Mesendoderm (in vitro differentiated cells): ENCODE measurements at places on chromosomes 1 and 21.
A peak's percentile ranks its signal among the peaks of the same experiment; 100 is the strongest.

DNA sequence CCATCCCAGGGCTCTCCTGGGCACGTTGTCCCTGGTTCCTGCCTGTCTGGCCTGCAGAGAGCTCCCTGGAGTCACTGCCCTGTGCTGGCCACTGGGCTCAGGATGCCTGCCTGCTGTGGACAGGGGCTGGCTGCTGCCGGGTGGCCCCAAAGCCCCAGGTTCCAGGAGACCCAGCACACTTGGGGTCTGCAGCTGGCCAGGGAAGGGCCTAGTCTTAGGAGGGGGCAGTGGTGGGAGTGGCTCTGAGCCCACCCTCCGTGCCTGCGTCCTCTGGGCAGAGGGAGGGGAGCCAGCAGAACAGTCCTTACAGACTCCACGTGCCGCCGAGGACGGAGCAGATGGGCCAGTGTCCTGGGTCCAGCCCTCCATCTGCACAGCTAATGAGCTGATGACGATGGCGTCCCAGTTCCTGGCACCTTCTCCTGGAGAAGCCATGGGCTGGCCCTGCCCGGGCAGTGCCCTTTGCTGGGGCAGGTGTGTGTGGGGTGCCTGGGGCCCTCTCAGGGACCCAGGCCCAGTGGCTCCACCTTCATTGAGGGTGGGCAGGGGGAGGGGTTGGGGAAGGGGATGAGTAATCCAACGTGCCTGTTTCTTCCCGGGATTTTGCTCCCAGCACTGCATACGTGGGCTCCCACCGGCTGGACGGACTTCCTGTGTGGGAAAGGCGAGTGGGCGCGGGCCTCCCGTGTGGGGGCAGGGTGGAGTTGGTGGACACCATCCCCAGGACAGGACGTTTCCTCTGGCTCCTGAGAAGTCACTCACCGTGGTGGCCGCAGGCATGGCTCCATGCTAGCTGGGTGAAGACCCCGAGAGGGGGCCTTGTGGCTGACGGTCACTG is 6.8 kb upstream of the PLCH2 start:
- no peaks in the 10 kb centered on the region for H3K36me3 ChIP-seq
- DNase-seq: no peak
- no peaks in the 10 kb centered on the region for H3K27me3 ChIP-seq
- H3K27ac ChIP-seq: no peak overlapping the region
- H3K4me1 ChIP-seq: no peaks in the 10 kb centered on the region

DNA sequence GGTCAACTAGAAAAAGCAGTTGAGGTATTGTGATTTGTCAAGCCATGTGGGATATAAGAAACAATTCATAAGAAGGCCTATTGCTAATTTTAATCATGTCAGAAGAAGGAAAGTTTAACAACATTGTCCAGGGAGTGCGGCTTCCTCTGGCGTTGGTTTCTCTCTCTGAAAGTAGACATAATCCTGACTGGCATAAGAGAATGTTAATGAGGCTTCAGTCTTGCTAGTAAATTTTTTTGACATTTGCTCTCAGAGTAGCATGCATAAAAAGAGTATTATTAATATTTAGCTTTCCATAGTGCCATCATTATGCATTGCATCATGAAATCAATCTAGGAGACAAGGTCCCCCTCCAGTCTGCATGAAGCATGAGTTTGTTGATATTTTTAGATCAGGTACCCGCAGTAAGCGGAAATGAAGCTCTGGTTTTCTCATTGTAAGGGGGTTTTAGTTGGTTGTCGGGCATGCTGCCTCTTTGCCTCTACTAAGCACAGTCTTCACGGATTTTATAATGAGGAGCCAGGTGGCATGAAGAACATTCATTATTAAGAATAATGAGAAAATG is 12.8 kb upstream of the PRDM2 start:
- no peak overlapping the region for H3K27ac ChIP-seq
- DNase-seq: no peak
- no peaks in the 10 kb centered on the region for H3K36me3 ChIP-seq
- no peak overlapping the region for H3K4me3 ChIP-seq
- no peaks in the 10 kb centered on the region for H3K4me1 ChIP-seq

DNA sequence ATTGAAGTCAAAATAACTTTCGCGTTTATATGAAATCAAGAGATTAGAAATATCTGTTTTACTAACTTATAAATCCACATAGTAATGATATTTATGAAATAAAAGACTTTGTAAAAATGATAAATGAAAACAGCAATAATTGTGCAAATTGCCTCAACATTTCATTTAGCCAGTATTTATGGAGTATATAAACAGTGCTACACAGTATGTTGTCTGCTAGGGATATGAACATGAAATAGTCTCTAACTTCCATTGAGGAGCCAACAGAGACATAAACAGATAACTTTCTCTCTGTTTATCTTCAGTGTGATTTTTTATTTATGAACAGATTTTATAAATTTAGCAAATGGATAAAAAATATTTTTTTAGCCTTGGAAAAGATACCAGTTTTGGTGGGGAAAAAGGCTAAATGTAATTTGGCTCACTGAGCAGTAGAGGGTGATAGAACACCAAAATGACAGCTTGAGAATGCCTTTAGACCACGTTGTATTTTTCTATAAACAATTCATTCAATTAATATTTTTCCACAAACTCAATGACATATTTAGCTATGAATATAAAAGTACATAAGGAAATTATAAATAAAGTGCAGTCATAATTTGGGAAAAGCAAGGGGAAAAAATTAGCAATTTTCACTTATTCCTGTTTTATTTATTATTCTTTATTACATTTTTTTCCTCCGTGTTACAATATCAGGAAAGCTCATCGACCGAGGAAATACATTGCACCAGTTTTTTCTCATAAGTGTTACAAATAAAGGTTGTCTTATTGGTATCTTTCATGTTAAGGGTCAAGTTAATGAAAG is 47.5 kb upstream of the EEIG2 start:
- DNase-seq: peak; percentile 26
- no peaks in the 10 kb centered on the region for H3K4me1 ChIP-seq
- no peak overlapping the region for H3K4me3 ChIP-seq
- H3K27ac ChIP-seq: no peak overlapping the region
- no peaks in the 10 kb centered on the region for H3K36me3 ChIP-seq

DNA sequence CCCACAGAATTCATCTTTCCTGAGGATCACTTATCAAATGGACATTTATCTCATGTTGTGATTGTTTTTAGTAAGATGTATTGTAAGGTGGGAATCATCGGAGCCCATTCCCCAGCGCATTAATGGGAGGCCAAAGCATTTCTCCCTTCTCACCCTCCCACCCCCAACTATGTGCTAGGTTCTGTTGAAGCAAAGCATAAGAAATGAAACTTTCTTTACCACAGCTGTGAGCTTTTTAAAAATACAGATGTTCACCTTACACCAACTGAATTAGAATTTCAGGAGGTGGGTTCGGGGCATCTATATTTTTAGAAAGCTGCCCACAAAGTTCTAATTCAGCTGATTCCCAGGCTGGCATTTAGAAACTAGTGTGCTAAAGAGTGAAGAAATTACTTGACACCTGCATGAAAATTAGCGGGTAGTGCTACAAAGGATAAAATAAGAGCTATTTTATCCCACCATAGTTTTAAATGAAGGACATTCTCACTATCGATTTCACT is 26.3 kb downstream of the UAP1 start:
- H3K4me3 ChIP-seq: no peak overlapping the region
- no peaks in the 10 kb centered on the region for H3K27me3 ChIP-seq
- H3K27ac ChIP-seq: no peak overlapping the region
- no peaks in the 10 kb centered on the region for H3K4me1 ChIP-seq
- no peak for DNase-seq

DNA sequence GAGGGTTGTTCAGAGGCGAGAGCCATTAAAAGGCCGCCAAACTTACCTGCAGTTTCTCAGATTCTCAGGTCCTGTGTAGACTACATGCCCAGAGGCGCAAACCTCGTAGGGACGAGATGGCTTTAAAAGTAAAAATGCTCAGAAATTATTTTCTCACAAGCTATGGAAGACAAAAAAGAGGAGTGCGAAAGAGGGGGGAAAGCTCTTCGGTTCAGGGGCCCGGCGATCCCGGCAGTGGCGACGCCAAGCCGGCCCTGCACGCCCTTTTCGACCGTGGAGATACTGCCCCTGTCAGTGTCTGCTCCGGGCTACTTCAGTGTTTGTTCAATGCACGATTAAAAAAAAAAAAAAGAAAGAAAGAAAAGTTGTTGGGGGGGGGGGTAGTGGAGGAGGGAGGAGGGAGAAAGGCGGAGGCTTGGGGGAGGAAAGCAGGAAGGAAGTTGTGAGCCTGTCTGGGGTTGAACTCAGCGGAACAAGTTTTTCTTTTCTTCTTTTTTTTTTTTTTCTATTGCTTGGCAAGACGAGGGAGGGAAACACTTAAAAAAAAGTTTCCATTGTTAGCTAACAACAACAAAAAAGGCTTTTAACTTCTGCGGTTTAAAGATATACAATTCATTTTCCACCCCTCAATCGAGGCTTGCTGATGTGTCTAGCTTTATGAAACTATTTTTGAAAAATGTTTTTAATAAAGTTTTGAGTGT is at the start of gene ITPKB:
Gene ITPKB (minus strand): TSS at position 288 of the 701 bp plus-strand sequence. CDS start 1,824 bp downstream, outside the sequence.
- H3K36me3 ChIP-seq: no peaks in the 10 kb centered on the region
- DNase-seq: peak; percentile 63
- H3K27me3 ChIP-seq: no peaks in the 10 kb centered on the region

- H3K27me3 ChIP-seq: no peaks in the 10 kb centered on the region
- peaks cover 11% of the 10 kb centered on the region for H3K4me1 ChIP-seq
- peak overlapping the region; percentile 13 for H3K27ac ChIP-seq
- DNase-seq: peak; percentile 38
These were observed 12.8 kb upstream of the MPZL1 start for GRCh38 chr1:167708940-167709389.

GRCh38 chr1:94530373-94530878 is 11.1 kb downstream of the F3 start:
- H3K4me3 ChIP-seq: no peak overlapping the region
- H3K27ac ChIP-seq: no peak overlapping the region
- H3K36me3 ChIP-seq: peaks cover 2% of the 10 kb centered on the region
- H3K27me3 ChIP-seq: no peaks in the 10 kb centered on the region
- H3K4me1 ChIP-seq: peaks cover 4% of the 10 kb centered on the region

GRCh38 chr1:214854126-214854875 is 228.2 kb upstream of the KCNK2 start:
- no peak overlapping the region for H3K4me3 ChIP-seq
- no peaks in the 10 kb centered on the region for H3K27me3 ChIP-seq
- no peaks in the 10 kb centered on the region for H3K4me1 ChIP-seq
- no peak overlapping the region for H3K27ac ChIP-seq
- DNase-seq: no peak
- no peaks in the 10 kb centered on the region for H3K36me3 ChIP-seq

DNA sequence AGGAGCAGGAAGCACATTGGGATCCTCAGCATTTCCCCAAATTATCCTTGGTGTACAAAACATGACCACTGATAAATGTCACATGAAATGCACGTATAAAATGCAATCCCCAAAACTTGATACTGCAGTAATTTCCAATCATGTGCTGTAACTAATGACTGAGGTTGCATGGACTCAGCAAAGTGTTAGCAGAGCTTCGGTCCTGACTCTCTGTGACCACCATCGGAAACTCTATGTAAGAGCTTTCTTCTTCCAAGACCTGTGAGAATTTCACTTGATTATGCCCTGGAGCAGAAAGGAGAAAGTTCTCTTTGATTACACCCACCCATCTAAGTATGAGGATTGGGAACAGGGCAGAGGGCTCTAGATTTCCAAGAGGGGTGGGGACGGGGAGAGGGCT is 908 bp downstream of the CD53 start:
- H3K27me3 ChIP-seq: no peaks in the 10 kb centered on the region
- no peaks in the 10 kb centered on the region for H3K36me3 ChIP-seq
- H3K4me1 ChIP-seq: no peaks in the 10 kb centered on the region
- no peak overlapping the region for H3K27ac ChIP-seq
- H3K4me3 ChIP-seq: no peak overlapping the region
- no peak for DNase-seq

- H3K4me1 ChIP-seq: peaks cover 3% of the 10 kb centered on the region
- H3K36me3 ChIP-seq: peaks cover 3% of the 10 kb centered on the region
- H3K4me3 ChIP-seq: peak overlapping the region; percentile 100
- H3K27me3 ChIP-seq: no peaks in the 10 kb centered on the region
- H3K27ac ChIP-seq: peak overlapping the region; percentile 96
- DNase-seq: peak; percentile 51
These were observed 705 bp downstream of the KHDRBS1 start for GRCh38 chr1:32014199-32014947.

- no peak overlapping the region for H3K27ac ChIP-seq
- peaks cover 3% of the 10 kb centered on the region for H3K4me1 ChIP-seq
- H3K4me3 ChIP-seq: no peak overlapping the region
- H3K36me3 ChIP-seq: no peaks in the 10 kb centered on the region
These were observed 379.4 kb upstream of the RUNX1 start for GRCh38 chr21:35428489-35428888.

DNA sequence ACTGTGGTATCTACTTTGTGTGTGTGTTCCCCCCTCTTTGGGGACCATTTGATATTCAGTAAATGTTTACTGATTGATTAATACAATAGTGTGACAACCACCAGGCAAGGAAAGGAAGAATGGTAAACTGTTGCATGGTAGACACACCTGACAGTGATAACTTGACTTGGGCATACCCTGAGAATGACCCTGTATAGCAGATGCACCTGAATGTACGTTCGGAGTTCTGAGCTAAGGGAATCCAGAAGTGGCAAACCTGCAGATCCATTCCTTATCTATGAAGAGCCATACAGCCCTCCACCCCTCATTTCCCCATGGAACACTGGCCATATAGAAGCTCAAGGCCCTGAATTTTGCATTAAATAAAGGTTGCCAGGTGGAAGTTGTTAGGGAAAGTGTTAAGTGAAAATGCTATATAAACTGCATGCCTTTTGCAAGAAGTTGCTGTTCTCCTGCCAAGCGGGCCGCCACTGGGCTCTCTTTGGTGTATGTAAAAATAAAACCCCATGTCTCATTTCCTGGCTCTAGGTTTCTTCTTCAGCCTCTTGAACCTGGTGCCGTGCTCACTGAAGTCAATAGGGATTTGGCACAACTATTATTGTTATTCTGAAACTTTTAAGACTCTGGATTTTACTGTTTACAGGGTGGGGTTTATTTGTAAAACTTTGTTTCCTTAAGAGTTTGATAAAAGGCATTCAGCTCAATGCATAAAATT is 32.6 kb upstream of the DENND1B start:
- no peaks in the 10 kb centered on the region for H3K36me3 ChIP-seq
- no peaks in the 10 kb centered on the region for H3K4me1 ChIP-seq
- H3K4me3 ChIP-seq: no peak overlapping the region

DNA sequence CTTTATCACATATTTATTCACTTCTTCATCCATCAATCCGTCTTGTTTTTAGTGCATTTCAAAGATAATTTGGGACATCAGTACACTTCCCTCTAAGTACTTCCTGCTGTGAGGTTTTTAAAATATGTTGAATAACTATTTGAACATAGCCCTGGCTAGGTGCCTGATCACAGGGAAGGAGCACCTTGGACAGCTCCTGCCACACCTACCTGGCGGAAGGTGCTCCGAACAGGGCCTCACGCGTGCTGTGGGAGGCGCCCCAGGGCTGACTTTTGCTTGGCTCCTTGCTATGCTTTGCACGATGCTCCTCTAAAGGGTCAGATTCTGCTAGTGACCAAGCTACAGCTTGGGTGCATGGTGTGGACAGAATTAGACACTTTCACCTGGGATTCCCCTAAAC is 4.9 kb upstream of the ATXN7L2 start:
- H3K36me3 ChIP-seq: no peaks in the 10 kb centered on the region
- no peaks in the 10 kb centered on the region for H3K27me3 ChIP-seq
- no peak overlapping the region for H3K27ac ChIP-seq
- no peak overlapping the region for H3K4me3 ChIP-seq
- H3K4me1 ChIP-seq: peaks cover 7% of the 10 kb centered on the region
- DNase-seq: peak; percentile 44
